Thoracic aorta (tissue), 2 donors: ENCODE measurements at places on chromosomes 11 and 22. TPM values are rescaled to one million over a fixed set of nuclear protein-coding genes. Genes with fewer than 3 reads are reported as not detected.

- H3K4me1 ChIP-seq: peaks cover 2% of the 10 kb centered on the region
- H3K4me3 ChIP-seq: peak overlapping the region; percentile 63
- no peaks in the 10 kb centered on the region for H3K27me3 ChIP-seq
- no peaks in the 10 kb centered on the region for H3K36me3 ChIP-seq
Measured at GRCh38 chr22:31969789-31970489, 25.6 kb downstream of the YWHAH start.

GRCh38 chr11:61486779-61487178 lies 21.8 kb upstream of the LRRC10B start:
- H3K4me1 ChIP-seq: peaks cover 25% of the 10 kb centered on the region
- H3K27me3 ChIP-seq: no peaks in the 10 kb centered on the region
- H3K27ac ChIP-seq: no peak overlapping the region

DNA sequence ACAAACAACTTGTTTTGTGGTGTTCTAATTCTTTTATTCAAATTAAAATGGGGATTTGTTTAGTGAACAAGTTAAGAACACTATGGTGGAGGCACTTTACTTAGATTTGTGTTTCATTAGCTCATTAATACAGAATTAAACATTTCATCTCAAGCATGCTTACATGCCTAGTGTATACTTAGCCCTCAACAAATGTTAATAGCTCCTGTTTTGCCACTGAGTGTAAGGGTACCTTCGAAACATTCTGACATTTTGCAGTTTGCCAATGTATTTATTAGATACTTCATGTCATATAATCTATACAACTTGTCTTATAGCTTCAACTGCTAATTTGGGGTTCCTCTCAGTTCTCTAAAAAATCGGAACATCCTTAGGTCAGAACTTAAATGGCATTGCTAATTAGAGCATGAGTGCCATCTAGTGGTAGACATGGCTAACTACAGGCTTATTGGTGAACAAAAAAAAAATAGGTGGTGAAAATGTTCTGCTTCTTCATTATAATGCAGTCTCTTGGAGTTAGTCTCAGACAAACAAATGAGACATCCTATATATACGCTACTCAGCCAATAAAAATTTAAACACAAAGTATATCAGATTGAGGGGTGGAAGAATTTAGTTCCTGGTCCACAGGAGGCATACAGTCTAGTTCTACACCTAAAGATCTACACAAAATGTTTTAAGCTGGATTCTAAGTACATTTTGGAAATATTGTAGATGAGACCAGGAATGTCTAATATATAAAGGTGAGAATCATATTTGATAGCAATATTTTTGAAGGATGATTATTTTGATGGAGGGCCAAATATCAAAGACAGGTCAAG lies 4.9 kb upstream of the CNTN5 start:
- no peaks in the 10 kb centered on the region for H3K36me3 ChIP-seq
- H3K4me3 ChIP-seq: no peak overlapping the region
- no peaks in the 10 kb centered on the region for H3K27me3 ChIP-seq
- no peak overlapping the region for H3K27ac ChIP-seq
- H3K4me1 ChIP-seq: no peaks in the 10 kb centered on the region
- no peak for DNase-seq

- H3K27me3 ChIP-seq: no peaks in the 10 kb centered on the region
- no peak for DNase-seq
- no peaks in the 10 kb centered on the region for H3K36me3 ChIP-seq
- peak overlapping the region; percentile 7 for H3K27ac ChIP-seq
Measured at GRCh38 chr11:47981667-47982404, 1.5 kb downstream of the PTPRJ start.

GRCh38 chr22:19937616-19938473 lies 3.7 kb upstream of the COMT start:
- no peak overlapping the region for H3K4me3 ChIP-seq
- H3K36me3 ChIP-seq: no peaks in the 10 kb centered on the region
- no peak for DNase-seq
- no peak overlapping the region for H3K27ac ChIP-seq
- H3K4me1 ChIP-seq: peaks cover 9% of the 10 kb centered on the region
- H3K27me3 ChIP-seq: no peaks in the 10 kb centered on the region

- no peaks in the 10 kb centered on the region for H3K36me3 ChIP-seq
- H3K4me3 ChIP-seq: no peak overlapping the region
Measured at GRCh38 chr11:103618528-103618927, 417.9 kb upstream of the DDI1 start.

GRCh38 chr11:2208691-2209369 lies 37.2 kb upstream of the TH start:
- no peak overlapping the region for H3K27ac ChIP-seq
- no peaks in the 10 kb centered on the region for H3K4me1 ChIP-seq
- no peak overlapping the region for H3K4me3 ChIP-seq
- DNase-seq: no peak
- no peaks in the 10 kb centered on the region for H3K27me3 ChIP-seq
- H3K36me3 ChIP-seq: no peaks in the 10 kb centered on the region

GRCh38 chr22:43731988-43732387 lies 80.1 kb downstream of the EFCAB6 start:
- H3K4me1 ChIP-seq: no peaks in the 10 kb centered on the region
- no peak for DNase-seq
- no peak overlapping the region for H3K27ac ChIP-seq
- no peak overlapping the region for H3K4me3 ChIP-seq
- H3K27me3 ChIP-seq: no peaks in the 10 kb centered on the region

DNA sequence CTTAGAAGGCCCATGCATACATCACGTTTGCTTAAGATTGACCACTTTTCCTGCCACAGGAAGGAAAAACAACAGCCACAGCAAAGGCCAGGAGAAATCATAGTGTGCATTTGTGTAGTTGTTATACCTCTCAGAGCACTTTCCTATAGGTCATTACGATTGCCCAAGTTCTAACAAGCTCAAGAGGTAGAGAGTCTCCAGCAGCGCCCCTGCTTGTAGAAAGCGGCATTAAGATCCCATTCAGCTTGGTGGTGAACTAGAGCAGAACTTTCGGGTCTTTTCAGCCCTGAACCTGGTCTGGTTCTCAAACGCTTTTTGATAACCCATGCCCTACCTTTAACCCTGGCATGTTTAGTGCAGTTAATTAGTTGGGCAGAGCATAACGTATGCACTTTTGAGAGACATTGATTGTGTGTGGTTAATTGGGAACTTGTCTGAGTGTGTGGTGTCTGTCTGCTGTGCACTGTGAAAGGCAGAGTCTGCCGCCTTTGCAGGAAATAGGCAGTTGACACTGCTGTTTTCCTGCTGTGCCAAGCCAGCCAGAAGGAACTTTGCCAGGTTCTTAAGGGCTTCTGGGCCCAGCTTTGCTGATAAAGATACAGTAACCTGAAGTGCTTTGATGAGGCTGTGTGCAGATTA lies 109.9 kb upstream of the CLMP start:
- no peak overlapping the region for H3K27ac ChIP-seq
- H3K4me1 ChIP-seq: peaks cover 7% of the 10 kb centered on the region
- H3K4me3 ChIP-seq: no peak overlapping the region
- H3K36me3 ChIP-seq: no peaks in the 10 kb centered on the region
- no peaks in the 10 kb centered on the region for H3K27me3 ChIP-seq

Gene NLRP14
- not detected for total RNA-seq

Gene F2
- not detected for total RNA-seq

Gene KRTAP5-11
- not detected for total RNA-seq

Gene BCO2
- total RNA-seq: 7.2 TPM

Gene SLC22A8
- total RNA-seq: not detected

Gene THY1
- 15.4 TPM for total RNA-seq

Gene OR5B21
- total RNA-seq: not detected
